Effector CD8-positive, alpha-beta T cell (primary cell): ENCODE measurements at places on chromosomes 13 and 19.

DNA sequence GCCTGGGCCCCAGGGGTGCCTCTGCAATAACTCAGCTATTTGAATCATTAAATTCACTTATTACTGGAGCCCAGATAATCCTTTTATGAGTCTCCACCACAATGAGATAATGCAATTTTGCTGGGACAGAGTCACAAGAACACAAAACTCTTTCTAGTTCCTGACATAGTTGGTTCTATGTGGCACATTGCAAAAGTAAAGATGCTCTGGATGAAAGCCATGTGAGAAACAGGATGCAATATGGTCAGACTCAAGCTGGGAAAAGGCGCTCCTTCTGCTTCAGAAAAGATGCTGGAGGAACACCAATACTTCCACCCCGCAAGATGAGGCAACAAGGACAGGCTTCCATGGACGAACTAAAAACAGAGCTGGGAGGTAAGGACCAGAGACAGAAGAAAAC is 5.7 kb downstream of the ANKRD27 start:
- DNase-seq, result no peak

DNA sequence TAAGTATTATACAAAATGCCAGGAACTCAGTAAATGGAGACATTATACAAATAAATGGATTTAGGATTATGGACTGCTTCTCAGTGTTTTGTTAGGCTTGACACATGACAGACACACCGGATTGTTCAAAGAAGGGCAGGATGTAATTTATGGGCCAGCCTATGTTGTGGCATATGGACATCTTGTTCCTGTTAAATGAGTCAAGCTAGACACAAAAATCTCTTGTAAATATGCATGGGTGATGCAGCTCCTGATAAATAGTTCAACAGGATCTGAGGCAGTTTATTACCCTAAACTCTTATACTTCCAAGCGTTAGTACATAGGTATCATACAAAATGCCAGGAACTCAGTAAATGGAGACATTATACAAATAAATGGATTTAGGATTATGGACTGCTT is 502.3 kb downstream of the TBC1D4 start:
- no peak for DNase-seq

DNA sequence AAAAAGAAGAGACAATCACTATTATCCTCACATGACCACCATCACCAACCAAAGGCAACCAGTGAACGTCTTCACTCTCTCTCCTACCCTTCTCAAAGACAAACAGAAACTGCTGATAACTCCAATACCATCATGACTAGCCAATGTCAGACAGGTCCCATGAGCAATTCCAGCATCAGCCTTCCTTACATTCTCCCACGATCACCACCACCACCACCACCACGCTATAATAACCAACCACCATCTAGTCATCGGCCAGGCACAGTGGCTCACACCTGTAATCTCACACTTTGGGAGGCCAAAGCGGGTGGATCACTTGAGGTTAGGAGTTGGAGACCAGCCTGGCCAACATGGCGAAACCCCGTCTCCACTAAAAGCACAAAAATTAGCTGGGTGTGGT is 3.9 kb downstream of the MYO1F start:
- no peak for DNase-seq

DNA sequence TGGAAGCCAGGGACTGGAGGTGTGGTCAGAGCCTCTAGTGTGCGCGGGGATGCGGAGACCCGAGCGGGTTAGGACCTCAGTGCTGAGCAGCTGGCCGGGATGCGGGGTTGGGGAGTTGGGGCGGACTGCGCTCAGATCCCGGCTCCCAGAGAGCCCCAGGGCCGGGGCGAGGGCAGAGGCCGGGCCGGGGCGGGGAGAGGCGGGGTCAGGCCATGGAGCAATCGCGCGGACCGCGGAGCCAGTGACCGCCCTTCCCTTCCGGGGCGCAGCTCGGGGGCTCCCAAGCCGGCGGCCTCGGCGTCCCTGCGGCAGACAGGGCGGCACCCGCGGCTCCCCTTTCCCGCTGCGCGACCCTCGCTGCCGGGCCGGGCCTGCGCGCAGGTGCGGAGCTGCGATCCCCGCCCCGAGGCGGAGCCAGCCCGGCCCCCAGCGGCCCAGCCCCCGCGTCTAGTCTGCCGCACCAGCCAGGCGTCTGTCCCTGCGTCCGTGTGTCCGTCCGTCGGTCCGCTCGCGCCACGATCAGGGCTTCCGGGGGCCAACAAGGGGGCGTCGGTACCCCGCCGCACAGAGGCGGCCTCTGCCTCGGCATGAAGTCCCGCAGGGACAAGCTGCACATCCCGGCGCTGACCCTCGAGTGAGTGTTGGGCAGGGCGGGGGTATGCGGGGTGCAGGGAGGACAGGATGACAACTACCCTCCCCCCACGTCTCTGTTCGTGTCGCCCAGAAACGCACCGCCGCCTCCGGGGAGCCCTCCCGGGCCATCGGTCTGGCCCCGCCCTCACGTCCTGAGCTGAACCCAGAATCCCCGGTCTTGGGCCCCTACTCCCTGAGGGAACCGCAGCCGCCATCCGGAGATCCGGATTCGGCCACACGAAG is 12.4 kb downstream of the MAST3 start:
- peak; percentile 31 for DNase-seq
